ENCODE measurements at places on chromosomes 7 and 10.

DNA sequence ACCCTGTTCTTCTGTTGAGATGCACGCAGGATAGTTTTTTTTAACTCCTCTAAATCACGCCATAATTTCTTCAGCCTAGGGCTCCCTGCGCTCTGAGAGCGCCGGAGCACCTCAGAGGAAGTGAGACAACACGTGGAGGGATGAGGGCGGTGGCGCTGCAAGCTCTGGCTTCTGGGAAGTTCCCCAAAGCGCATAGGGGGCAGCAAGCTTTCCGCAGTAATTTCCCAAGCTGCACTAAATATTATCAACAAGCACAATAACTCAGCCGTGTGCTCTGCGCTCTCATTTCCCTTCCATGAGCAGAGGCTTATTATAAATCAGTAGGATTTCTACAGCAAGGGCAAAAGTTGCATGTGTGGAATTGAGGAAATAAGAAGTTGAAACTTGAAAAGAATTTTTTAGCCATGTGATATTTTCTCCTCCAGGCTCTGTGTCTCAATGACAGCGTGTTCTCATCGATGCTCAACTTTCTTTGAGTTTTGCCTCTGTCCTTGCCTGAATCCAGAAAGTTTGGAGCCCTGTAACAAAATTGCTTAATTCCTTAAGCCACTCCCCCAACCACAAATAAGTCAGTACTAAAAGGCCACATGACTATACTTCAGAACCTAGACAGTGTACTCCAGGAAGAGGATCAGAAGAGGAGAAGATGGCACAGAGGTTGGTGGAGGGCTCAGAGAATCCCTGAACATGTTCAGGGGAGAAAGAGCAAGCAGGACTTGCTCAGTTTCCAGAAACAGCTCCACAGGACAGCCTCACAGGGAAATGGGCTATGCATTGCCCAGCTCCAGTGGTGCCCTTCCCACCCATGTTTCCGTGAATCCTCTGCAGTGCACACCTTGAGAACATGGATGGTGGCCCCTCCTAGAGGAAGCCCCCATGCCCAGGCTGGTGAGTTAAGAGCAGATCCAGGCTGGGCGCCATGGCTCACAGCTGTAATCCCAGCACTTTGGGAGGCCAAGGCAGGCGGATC, 221.5 kb upstream of the GHITM start:
- DNase-seq: no peak

- no peak for DNase-seq
These were observed 13.4 kb downstream of the HNRNPF start for GRCh38 chr10:43395571-43396060.

- no peak for DNase-seq
These were observed 83.8 kb downstream of the PDGFA start for GRCh38 chr7:435630-436366.

DNA sequence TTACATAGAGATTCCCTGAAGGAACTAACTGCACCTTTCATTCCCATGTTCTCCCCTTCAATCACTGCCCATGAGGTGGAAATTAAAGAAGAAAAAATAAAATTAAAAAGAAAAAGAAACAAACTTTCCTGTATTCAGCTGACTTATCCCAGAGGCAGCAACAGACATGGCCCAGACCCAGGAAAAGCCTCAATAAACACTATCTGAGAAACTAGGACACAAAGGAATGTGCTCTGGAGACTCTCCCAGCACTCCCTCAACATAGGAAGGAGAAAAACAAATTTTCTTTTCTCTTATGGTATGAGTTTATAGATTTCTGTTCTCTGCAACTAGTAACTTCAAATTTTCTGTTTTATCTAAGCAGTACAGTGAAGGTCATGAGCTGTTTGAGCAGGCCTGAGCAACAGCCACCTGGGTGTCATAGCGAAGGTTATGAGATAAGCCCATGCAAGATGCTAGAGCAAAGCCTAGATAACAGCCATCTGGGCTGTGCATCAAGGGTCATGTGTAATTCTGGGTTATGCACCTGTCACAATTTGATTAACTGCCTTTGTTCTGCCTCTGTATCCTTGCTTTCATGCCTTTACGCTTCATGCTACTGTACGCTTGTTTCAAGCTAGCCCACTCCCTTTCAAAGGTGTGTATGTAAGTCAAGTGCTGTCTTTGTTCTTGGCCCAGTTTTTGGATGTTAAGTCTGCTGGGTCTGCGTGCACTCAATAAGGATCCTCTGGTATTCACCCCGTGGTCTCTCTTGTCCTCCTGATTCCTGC, 11.0 kb upstream of the OR6B1 start:
- peak; percentile 11 for DNase-seq

DNA sequence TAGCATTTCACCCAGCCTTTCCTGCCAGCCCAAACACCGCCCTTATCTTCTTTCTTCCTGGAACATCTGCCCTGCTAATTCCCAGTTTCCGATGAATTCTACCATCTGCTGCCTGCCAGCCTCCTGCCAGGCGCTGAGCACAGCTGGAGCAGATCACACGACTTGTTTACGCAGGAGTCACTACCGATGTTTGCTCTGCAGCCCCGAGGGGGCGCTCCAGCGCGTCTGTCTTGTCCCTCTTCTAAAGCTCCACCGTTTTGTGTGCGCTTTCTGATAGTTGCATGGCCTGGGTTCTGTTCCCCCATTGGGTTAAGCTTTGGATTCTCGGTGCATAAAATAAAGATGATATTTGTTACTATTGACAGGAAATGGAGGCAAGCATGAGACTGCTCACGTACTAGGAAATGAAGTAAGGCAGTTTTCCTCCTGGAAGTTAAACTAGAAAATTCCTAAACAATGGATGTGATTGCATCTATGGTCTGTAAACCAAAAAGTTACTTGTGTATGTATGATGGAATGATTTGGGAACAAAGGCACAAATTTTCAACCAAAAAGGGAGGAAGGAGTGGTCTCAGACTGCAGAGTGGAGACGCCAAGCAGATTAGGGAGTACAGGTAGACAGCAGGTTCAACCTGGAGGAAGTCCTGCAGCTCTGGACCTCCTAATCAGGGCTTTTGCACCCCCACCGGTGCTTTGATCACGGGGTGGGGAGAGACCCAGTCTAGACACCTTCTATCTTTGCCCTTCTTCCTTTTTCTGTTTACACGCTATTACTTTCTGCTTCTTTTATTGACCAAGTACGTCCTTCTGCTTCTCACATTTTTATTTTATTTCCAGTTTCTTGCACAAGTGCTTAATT, 2.2 kb upstream of the RBM17 start:
- DNase-seq: peak; percentile 87

GRCh38 chr7:129351320-129351719, 82.9 kb upstream of the STRIP2 start:
- no peak for DNase-seq

GRCh38 chr10:126402721-126403695, 14.7 kb upstream of the ADAM12 start:
- no peak for DNase-seq
